Motor neuron (in vitro differentiated cells): ENCODE measurements at places on chromosomes 6 and 20. TPM values are rescaled to one million over a fixed set of nuclear protein-coding genes. Genes with fewer than 3 reads are reported as not detected.

The HMGA1 gene
- total RNA-seq, result 74.7 and 89.3 TPM in 2 replicates

The PHACTR3 gene
- total RNA-seq, result 41.8 and 43.5 TPM in 2 replicates

The HRH3 gene
- 0.30 and 0.49 TPM in 2 replicates for total RNA-seq

The TSHZ2 gene
- total RNA-seq, result 41.6 and 59.9 TPM in 2 replicates

The WFDC5 gene
- not detected in 2 replicates for total RNA-seq

The ASIP gene
- total RNA-seq, result 1.2 TPM in 1 of 2 replicates, not detected in the other
